ENCODE measurements at places on chromosomes 3 and 15. TPM values are rescaled to one million over a fixed set of nuclear protein-coding genes. Genes with fewer than 3 reads are reported as not detected.

DNA sequence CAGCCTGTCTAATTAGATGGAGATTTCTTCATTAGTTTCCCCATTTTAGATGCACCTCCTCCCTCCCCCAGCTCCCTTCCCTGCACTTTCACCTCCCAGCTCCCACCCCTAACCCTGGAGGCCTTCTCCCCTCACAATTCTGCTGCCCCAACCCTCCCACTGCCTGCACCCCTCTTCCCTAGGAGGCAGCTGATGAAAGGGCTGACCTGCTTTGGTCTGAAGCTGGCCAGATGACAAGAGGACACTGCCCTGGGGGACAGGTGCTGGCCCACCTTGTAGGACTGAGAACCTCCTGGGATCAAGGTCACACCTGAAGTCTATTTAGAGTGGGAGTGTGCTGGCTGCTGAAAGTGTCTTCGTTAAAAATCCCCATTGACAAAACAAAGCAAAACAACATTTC lies 259.4 kb downstream of the TLE3 start:
- H3K27ac ChIP-seq, result no peak overlapping the region
- H3K36me3 ChIP-seq, result no peaks in the 10 kb centered on the region
- DNase-seq, result no peak
- H3K4me3 ChIP-seq, result no peak overlapping the region
- H3K4me1 ChIP-seq, result no peaks in the 10 kb centered on the region

DNA sequence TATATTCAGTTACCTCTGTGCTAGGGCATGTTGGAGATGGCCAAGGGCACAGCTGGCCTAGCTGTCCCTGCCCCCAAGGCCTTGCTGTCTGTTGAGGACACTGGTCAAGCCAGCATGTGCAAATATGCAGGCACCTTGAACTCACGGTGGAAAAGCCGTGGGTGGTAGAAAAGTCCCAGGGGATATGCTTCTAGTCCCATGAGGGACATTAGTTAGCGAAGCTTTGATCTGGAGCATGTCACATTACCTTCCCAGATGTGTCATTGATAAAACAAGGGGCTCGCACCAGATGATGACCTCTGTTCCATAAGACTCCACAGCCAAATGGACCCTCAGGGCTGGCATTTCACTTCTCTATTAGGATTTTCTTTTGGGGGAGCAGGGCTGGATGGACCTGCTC lies 14.2 kb upstream of the TMEM158 start:
- H3K27me3 ChIP-seq, result peaks cover 16% of the 10 kb centered on the region
- no peaks in the 10 kb centered on the region for H3K36me3 ChIP-seq
- no peaks in the 10 kb centered on the region for H3K4me1 ChIP-seq
- H3K27ac ChIP-seq, result no peak overlapping the region

GRCh38 chr3:126930936-126931600 lies 51.8 kb upstream of the PLXNA1 start:
- DNase-seq, result no peak
- no peaks in the 10 kb centered on the region for H3K27me3 ChIP-seq
- no peak overlapping the region for H3K27ac ChIP-seq
- no peaks in the 10 kb centered on the region for H3K36me3 ChIP-seq
- H3K4me3 ChIP-seq, result no peak overlapping the region
- peaks cover 9% of the 10 kb centered on the region for H3K4me1 ChIP-seq

CKMT1B gene
- not detected for total RNA-seq

- DNase-seq, result no peak
- no peak overlapping the region for H3K4me3 ChIP-seq
- H3K27ac ChIP-seq, result no peak overlapping the region
- peaks cover 30% of the 10 kb centered on the region for H3K36me3 ChIP-seq
- H3K4me1 ChIP-seq, result peaks cover 8% of the 10 kb centered on the region
Measured at GRCh38 chr3:195886181-195887141, 21.9 kb downstream of the TNK2 start.

DNA sequence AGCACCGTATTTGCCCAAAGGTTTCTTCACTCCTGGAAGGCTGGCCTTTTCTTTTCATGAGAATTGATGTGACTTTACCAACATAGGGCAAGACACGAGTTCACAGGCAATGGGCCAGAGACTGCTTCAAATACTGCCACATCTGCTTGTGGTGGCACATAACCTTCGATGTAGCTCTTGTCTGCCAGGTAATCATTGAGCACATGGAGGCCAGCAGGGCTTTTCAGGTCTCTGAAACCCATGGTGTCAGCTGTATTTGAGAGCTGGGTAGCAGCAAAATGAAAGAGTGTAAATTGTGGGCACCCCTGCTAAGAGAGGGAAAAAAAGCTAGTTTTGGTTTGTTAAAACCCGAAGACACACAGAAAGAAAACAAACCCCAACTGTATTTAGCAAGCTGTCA lies 200.7 kb downstream of the NAALADL2 start:
- H3K27me3 ChIP-seq, result no peaks in the 10 kb centered on the region
- DNase-seq, result no peak
- H3K27ac ChIP-seq, result no peak overlapping the region
- H3K36me3 ChIP-seq, result no peaks in the 10 kb centered on the region

GRCh38 chr15:98611808-98612207 lies 36.5 kb upstream of the IGF1R start:
- no peak for DNase-seq
- no peak overlapping the region for H3K4me3 ChIP-seq

DNA sequence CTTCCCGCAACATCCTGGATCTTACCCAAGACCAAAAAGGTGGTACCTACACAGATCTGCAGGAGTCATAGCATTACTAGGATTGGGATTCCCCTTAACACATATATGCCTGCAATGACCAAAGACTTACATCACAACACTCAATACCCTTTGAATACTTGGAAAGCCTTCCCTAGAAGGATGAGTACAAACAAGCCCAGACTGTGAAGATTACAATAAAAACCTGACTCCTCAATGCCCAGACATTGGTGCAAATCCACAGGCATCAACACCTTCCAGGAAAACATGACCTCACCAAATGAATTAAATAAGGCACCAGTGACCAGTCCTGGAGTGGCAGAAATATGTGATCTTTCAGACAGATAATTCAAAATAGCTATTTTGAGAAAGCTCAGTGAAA lies 326.8 kb downstream of the TBL1XR1 start:
- peaks cover 3% of the 10 kb centered on the region for H3K4me1 ChIP-seq
- H3K27me3 ChIP-seq, result no peaks in the 10 kb centered on the region
- no peak overlapping the region for H3K27ac ChIP-seq
- H3K36me3 ChIP-seq, result no peaks in the 10 kb centered on the region
- DNase-seq, result no peak

DNA sequence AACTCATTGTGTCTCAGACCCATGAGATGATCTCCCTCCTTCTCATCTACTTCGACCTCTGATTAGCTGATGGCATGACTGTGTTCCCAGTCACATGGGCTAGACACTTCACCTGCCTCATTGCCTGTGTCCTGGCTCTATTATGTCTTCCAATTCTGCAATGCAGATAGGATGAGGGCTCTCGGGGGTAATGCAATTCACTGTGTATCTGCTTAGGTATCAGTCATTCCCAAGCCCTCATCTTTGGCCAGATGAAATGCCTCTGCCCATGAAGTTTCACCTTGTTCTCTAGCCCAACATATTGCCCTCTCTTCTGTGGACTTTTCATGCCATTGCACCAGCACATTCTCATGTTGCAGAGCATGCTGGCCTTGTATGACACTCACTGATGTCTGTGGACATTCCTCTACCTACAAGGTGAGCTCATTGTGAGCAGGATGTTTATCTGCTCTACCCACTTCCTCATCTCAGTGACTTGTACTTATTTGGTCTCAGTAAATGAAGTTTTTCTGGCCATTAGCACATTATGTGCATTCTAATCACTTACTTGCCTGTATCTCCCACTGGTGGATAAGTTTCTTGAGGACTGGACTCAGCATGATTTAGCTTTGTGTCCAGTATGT lies 32.3 kb downstream of the MOBP start:
- H3K27ac ChIP-seq, result no peak overlapping the region
- no peak overlapping the region for H3K4me3 ChIP-seq
- no peak for DNase-seq

GRCh38 chr15:62506217-62506805 lies 341.2 kb upstream of the C2CD4B start:
- peaks cover 6% of the 10 kb centered on the region for H3K27me3 ChIP-seq
- H3K36me3 ChIP-seq, result no peaks in the 10 kb centered on the region
- no peak overlapping the region for H3K27ac ChIP-seq
- no peak for DNase-seq
- no peaks in the 10 kb centered on the region for H3K4me1 ChIP-seq
- no peak overlapping the region for H3K4me3 ChIP-seq

GRCh38 chr3:16514021-16514700 lies 662 bp upstream of the RFTN1 start:
- peaks cover 26% of the 10 kb centered on the region for H3K36me3 ChIP-seq
- no peak for DNase-seq
- H3K4me1 ChIP-seq, result peaks cover 73% of the 10 kb centered on the region
- no peaks in the 10 kb centered on the region for H3K27me3 ChIP-seq

- no peaks in the 10 kb centered on the region for H3K27me3 ChIP-seq
- H3K4me1 ChIP-seq, result no peaks in the 10 kb centered on the region
- DNase-seq, result no peak
- no peak overlapping the region for H3K27ac ChIP-seq
Measured at GRCh38 chr3:60990442-60990730, 260.9 kb downstream of the FHIT start.

DNA sequence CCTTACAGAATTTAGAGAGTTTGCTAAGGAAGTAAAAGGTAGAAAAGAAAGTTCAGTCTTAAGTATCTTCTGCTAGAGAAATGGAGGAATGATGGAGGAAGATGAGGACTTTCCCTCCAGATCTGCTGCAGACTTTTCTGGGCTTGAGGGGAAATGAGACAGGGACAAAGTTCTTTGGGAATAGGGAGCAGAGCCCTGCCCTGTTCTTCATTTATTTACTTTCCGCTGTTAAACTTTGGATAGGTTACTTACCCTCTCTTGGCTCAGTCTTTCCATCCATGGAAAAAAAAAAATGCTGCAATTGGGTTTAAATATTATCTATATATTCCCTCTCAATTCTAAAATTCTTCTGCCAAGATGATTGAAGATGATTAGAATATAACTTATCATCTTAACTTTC lies 202.9 kb downstream of the TBL1XR1 start:
- no peak overlapping the region for H3K27ac ChIP-seq
- peaks cover 6% of the 10 kb centered on the region for H3K27me3 ChIP-seq
- no peaks in the 10 kb centered on the region for H3K36me3 ChIP-seq
- H3K4me3 ChIP-seq, result no peak overlapping the region

DNA sequence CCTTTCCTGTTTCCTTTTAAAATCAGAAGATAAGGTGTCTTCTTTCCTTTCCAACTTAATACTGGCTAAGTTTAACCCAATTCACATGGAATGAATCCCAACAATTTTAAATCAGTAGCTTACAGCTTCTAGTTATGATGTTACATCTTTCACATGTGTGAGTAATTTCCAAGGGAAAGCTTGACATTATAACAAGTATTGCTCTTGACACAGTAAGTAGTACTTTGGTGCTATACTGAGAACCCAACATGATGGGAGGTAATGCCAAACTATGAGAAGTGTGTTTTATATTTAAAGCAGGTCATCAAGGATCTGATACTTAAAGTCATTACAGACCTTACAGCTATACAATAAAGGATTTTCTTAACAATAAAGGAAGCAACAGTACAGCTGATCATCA lies 29.1 kb downstream of the RABL3 start:
- no peak overlapping the region for H3K27ac ChIP-seq
- peaks cover under 1% of the 10 kb centered on the region for H3K4me1 ChIP-seq
- no peak overlapping the region for H3K4me3 ChIP-seq

- DNase-seq, result no peak
- H3K4me1 ChIP-seq, result peaks cover 8% of the 10 kb centered on the region
- no peak overlapping the region for H3K4me3 ChIP-seq
- no peaks in the 10 kb centered on the region for H3K36me3 ChIP-seq
- H3K27ac ChIP-seq, result no peak overlapping the region
- peaks cover 3% of the 10 kb centered on the region for H3K27me3 ChIP-seq
Measured at GRCh38 chr3:49792371-49793150, 6.2 kb upstream of the IP6K1 start.

- H3K36me3 ChIP-seq, result peaks cover 21% of the 10 kb centered on the region
- H3K4me1 ChIP-seq, result peaks cover 30% of the 10 kb centered on the region
- peak overlapping the region; percentile 99 for H3K27ac ChIP-seq
- peak overlapping the region; percentile 93 for H3K4me3 ChIP-seq
Measured at GRCh38 chr3:154324919-154325318, 632 bp upstream of the DHX36 start.

All from activated CD8-positive, alpha-beta T cell treated with anti-CD3 and anti-CD28 coated beads, Interleukin-2, amount 10 ng/mL, durations not matched to agents 7 days and 5 days (primary cell).